ENCODE measurements at places on chromosomes 12 and 14. TPM values are rescaled to one million over a fixed set of nuclear protein-coding genes. Genes with fewer than 3 reads are reported as not detected.

- no peak overlapping the region for H3K4me3 ChIP-seq
- no peaks in the 10 kb centered on the region for H3K4me1 ChIP-seq
- no peak for DNase-seq
- H3K36me3 ChIP-seq: peaks cover 10% of the 10 kb centered on the region
- no peaks in the 10 kb centered on the region for H3K27me3 ChIP-seq
- no peak overlapping the region for H3K27ac ChIP-seq
Measured at GRCh38 chr12:31482816-31483215, 108.1 kb downstream of the DENND5B start.

The ACRBP gene
- total RNA-seq: 2.2 TPM

GRCh38 chr14:22213120-22213519 is 375.9 kb downstream of the DAD1 start:
- DNase-seq: no peak
- H3K4me3 ChIP-seq: no peak overlapping the region
- H3K4me1 ChIP-seq: no peaks in the 10 kb centered on the region
- H3K27me3 ChIP-seq: no peaks in the 10 kb centered on the region
- no peaks in the 10 kb centered on the region for H3K36me3 ChIP-seq

- peak; percentile 43 for DNase-seq
- no peak overlapping the region for H3K4me3 ChIP-seq
- no peaks in the 10 kb centered on the region for H3K27me3 ChIP-seq
- peak overlapping the region; percentile 53 for H3K27ac ChIP-seq
Measured at GRCh38 chr14:103538291-103539055, 9.5 kb downstream of the TRMT61A start.

All from stomach (tissue), 19 donors.